ENCODE measurements at places on chromosomes 2 and 18.
A peak's percentile ranks its signal among the peaks of the same experiment; 100 is the strongest.

DNA sequence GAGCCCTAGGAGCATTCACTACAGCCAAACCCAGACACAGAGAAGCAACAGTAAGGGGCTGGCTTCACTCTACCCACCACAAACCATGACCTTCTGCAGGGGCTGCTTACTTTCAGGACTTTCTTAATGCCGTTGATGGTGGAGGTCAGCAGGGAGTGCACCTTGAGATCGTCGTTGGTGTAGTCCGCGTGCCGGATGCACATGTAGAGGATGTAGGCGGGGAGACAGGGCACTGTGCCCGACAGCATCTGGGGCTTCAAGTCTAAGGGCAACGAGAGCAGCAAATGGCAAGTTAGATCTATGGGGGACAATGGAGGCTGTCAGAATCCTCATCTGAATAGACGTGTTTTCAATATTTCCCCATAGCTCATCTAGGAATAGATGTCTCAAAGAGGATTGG is 29.8 kb upstream of the ACAA2 start:
- no peak for DNase-seq

DNA sequence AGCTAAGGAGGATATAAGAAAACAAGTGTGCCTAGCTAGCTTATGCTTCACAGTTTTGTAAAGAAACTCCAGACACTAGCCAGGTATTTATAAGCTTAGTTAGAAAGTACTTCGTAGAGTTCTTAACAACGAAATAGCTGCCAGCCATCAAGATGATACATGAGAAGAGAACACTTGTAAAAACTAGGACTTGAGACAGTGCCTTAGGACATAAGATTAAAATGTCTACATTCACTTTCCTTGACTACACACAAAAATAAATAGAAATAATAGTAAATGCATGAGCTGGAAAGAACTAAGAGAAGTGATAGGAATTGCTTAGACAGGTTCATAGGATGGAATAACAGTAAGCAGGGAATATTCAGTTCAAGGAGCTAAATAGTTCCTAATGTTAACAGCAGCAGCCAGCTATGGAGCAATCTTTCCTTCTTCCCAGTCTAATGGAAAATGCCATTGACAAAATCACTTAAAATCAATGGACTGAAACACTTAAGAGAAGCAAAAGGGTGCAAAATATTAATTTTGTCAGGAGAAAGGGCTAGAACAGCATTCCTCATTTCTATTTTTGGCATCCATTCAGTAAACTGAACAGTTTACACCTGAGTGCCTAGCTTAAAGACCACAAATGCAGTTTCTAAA is 186.6 kb downstream of the PDE11A start:
- no peak for DNase-seq

DNA sequence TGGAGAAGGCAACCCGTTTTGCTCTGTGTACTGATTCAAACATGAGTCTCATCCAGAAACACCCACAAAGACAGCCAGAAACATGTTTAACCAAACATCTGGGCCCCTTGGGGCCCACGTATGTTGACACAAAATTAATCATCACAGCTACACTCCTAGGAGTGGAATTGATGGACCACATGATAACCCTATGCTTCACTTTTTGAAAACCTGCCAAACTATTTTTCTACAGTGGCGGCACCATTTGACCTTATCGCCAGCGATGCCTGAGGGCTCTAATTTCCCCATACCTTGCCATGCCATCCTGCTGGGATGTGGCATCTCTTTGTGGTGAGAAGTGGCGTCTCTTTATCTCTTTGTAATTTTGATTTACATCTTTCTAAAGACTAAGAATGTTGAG is 38.5 kb downstream of the PSMG2 start:
- DNase-seq, result no peak

- DNase-seq, result peak; percentile 44
Measured at GRCh38 chr2:112121682-112122254, 16.4 kb upstream of the FBLN7 start.

- DNase-seq, result no peak
Measured at GRCh38 chr2:165499131-165499530, 29.6 kb downstream of the CSRNP3 start.

GRCh38 chr2:27977731-27978312 is 87.3 kb downstream of the BABAM2 start:
- no peak for DNase-seq

GRCh38 chr2:29182920-29183319 is 67.7 kb downstream of the CLIP4 start:
- no peak for DNase-seq

- no peak for DNase-seq
Measured at GRCh38 chr2:20449501-20450200, 2.8 kb downstream of the RHOB start.

GRCh38 chr2:230762317-230762896 is 49.8 kb downstream of the CAB39 start:
- peak; percentile 2 for DNase-seq

GRCh38 chr2:172823261-172823850 is 87.7 kb downstream of the RAPGEF4 start:
- no peak for DNase-seq

GRCh38 chr2:52613064-52613463 is 1154.5 kb upstream of the CHAC2 start:
- DNase-seq, result no peak

DNA sequence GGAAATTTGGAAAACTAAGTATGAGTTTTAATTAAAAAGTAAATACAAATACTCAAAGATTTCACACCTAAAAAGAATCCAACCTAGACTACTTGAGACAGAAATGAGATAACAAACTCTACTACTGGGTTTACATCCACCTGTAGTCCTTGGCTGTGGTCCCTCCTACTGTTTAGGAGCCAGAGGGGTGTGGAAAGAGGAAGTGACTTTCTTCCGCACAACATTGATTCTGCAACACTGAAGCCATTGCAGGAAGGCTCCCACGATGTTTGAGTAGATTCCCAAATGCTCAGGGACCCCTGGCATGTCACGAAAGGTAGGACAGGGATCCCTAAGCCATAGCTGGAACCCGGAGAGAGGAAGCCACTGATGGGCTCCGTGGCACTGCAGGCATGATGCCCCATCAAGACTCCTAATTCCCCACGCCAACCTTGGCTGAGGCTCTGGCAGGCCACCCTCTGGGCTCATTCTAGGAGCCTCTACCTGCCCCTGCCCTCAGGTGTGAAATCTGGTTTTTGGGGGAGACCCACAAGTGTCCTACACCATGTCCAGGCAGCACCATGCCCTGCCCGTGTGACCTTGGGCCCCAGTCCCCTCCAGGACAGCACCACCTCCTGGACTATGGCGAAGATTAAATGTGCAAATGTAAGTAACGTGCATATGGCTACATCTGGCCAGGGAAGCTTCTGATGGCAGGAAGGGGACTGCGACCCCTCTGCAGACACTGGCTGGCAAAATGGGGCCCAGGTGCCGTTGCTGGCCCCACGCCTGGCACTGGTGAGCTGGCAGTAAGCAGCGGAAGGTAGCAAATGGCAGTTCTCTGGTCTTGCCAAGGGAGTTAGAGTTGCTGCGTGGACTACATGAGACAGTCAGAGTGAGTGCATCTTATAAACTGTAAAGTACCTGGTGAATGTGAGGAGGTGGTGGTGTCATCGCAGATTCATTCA is 38.2 kb upstream of the MAL start:
- DNase-seq, result no peak

DNA sequence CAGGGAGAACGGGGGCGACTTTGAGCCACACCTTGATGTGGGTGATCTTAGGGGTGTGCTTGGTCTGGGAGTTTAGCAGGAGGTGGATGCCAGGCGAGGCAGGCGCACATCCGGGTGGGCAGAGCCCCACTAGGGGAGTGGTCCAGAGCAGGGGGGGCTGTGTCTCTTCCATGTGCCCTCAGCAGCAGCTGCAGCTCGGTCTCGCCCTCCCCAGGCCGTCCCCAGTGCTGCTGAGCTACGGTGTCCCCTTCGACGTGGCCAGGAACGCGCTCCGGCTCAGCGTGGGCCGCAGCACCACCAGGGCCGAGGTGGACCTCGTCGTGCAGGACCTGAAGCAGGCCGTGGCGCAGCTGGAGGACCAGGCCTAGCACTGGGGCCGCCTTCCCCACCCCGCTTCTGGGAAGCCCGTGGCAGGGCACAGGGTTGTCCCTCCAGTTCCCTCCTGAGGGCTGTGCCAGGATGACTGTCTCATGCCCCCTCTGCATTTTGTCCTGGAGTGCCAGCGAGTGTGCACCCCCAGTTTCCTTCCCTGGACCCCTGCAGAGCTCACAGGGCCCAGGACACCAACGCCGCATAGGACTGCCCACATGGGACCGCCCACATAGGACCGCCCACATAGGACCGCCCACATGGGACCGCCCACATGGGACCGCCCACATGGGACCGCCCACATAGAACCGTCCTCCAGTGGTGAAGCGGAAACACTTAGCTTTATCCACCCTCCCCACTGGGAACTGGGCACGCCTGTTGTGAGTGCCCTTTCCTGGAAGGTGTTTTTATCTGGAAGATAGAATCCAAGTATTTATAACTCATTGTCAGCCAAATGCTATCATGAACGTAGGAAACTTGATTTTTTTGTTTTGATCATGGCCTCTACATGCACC is 1.9 kb upstream of the ESPNL start:
- no peak for DNase-seq

Measured in NCI-H1694 treated with DMSO at 0.1 percent for 48 hours (cell line).